AG04450 (cell line): ENCODE measurements at places on chromosomes 3 and 15.

DNA sequence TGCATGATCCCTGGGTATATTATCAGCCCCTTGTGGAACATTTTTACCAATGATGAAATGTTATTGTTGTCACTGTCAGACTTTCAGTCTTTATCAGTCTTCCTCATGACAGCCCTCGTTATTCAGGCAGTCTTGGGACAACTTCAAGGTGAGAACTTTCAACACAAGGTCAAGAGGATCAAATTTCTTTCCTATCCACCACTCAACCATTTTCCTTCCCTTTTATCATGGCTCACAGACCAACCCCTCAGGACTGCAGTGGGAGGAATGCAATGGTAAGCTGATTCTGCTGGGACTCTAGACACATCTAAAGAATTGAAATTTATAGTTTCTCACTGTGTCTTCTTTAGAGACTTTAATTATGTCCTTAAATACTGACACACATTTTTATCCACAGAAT lies 107.0 kb upstream of the LSAMP start:
- no peak for DNase-seq

DNA sequence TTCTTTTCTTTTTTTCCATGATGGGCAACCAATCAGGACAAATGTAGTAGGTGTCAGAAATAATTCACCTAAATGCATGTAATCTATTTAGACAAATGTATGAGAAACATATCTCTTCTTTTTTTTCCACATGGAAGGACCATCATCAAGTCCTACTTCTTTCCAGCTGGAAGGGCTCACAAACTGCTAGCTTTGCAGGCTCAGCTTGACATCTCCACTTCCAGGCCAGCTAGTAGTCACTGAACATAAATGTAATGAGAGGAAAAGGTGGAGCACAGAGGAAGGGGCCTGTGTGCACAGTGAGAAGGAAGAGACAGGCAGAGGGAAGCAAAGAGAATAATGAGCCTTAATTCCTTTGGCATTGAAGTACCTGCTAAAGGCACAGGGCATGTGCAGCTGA lies 504.9 kb downstream of the MCTP2 start:
- DNase-seq, result no peak

DNA sequence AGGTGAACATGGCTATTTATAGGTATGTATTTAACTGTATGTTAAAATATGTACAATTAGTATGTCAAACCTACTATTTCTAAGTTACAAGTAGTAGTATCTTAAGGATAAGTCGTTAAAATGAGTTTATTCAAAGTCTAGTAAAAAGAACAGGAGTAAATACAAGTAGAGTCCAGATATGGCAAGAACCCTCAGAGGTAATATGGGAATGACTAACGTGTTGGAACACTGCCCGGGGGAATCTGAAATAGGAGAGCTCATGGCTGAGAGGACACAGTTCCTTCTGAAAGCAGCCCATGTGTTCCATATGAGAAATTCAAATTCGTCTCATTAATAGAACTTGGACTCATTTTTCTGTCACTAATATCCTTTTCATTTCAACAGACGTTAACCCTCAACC lies 158.8 kb downstream of the CLSTN2 start:
- peak; percentile 6 for DNase-seq

GRCh38 chr15:98865397-98866339 lies 141.9 kb downstream of the PGPEP1L start:
- no peak for DNase-seq

DNA sequence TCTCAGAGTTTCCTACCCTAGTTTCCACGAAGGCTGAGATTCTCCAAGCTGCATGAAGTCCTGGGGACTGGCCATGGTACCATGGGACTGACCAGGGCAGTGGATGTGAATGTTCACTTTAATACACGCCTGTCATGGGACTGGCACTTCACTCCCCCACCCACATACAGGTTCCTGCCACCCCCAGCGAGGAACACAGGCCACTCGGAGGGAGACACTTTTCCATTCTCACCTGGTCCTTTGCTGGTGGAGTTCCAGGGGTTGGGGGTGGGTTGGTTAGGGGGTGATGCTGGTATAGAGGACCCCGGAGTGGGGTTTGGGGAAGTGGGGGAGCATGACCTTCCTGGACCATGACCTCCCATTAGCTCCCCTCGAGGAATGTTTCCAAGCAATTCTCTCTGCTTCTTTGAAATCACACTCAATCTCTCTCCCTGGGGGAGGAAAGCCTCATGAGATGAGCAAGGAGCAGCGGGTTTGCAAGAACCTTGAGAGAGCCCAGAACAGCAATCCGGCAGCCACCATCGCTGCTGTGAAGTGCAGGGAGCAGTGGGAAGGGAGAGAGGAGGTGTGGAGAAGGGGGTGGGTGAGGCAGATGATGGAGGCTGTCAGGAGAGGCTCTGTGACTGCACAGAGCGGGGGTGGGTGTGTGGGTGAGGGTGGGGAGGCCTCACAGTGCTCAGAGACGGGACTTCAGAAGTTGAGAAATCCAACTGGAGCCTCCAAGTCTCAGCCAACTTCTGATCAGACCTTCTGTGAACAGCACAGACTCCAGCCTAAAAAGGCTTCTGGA lies 69.7 kb downstream of the ADCY5 start:
- no peak for DNase-seq

DNA sequence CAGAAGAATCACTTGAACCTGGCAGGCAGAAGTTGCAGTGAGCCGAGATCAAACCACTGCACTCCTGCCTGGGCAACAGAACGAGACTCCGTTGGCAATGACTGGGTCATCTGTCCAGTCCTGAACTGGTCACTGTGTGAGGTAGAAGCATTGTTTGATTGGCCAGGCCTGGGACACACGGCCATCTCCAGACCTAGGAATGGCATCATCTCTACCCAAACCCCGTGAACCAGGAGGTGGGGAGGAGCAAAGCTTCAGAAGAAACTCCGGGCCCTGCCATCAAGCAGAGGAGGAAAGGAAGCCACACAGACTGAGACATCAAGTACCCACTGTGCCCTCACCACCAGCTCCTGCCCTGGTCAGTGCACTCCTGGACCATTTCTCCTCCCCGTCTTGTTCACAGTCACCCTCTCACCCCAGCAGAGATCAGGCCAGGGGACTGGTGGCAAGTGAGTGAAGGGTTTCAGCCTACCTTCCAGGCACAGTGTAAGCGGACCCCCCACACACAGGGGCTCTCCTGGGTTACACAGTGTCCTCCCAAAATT lies 31.6 kb downstream of the GOLGA6L2 start:
- no peak for DNase-seq

DNA sequence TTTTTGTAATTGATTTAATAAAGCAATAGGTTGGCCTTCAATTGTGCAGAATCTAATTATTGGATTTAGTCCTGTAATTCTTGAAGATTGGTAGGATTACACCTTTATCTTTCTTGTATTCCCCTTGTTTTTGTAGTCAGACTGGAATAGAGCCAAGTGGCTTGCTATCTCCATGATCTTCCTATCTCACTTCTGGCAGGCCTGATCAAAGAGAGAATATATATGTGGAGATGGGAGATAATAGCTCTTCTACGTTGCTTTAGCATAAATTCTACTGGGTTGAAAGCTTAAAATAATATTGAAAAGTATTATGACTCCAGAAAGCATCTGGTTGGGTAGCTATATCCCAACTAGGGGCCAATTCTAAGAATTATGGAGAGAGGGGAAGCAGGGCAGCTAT lies 16.9 kb upstream of the IFT57 start:
- no peak for DNase-seq

- DNase-seq, result no peak
Measured at GRCh38 chr3:34078418-34078817, 280.0 kb downstream of the PDCD6IP start.

DNA sequence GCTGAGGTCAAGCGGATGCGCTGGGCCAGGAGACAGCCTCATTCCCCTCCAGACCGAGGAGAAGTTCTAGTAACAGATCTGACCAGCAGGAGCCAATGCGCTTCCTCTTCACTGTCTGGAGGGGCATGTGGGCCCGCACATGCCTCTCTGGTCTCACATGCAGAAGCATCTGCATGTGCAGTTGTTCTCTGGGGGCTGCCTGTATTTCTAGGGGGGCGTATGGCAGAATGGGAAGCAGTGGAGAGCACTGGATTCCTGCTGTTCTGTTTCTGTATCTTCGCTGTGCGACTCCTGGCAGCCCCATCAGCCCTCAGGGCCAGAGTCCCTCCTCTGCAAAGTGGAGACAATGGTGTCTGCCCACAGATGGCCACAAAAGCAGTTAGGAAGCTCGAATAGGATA lies 170.4 kb upstream of the IQSEC1 start:
- DNase-seq, result no peak

DNA sequence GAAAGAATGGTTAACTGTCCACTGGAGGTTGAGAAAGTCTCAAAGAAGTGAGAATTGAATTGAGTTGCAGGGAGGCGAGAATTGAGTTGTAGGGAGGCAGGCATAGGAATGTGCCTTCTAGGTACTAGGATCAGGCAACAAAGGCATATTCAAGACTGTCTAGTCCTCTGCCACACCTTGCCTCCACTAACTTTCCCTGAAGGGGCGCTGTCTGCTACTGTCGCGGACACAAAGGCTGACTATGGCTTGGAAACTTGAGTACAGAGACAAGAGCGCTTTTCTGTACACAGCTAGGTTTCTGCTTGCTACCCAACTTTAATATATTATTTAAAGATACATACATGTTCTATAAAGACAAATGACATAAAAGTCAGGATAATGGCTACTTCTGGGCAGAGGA lies 10.4 kb upstream of the FBXL22 start:
- DNase-seq, result no peak

DNA sequence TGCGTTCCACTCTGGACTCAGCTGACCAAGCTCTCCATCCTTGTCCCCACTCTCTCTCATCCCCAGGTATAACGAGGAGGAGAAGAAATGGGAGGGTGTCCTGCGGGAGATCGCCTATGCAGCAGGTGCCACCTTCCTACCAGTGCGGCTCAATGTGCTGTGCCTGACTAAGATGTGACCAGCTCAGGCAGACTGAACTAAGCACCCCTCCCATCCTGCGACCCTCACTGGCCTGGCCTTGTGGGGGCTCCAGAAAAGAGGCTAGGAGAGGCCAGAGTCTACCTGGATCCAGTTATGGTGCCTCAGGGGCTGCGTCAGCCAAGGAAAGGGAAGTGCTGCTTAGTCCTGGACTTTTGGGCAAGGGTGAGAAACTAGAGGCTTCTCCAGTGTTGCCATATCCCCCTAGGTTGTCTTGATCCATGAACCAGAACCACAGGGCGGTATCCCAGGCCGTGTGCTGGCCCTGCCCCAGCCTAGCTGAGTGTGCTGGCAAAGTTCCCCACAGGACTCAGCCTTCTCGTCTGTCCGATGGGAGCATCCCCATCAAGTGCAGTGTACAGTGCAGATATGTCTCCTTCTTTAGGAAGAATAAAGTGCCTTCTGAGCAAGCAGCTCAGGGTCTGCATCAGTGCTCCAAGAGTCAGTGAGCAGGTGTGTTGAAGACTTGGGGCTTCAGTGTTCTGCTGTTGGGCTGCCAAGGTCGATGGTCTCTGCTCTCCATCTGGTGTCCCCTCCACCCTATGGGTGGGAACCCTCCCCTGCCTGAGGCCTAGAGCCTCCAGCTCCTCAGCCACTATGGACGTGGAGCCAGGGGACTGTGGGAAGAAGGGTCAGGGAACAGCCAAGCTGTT lies 6.7 kb downstream of the KLHL40 start:
- DNase-seq, result no peak

DNA sequence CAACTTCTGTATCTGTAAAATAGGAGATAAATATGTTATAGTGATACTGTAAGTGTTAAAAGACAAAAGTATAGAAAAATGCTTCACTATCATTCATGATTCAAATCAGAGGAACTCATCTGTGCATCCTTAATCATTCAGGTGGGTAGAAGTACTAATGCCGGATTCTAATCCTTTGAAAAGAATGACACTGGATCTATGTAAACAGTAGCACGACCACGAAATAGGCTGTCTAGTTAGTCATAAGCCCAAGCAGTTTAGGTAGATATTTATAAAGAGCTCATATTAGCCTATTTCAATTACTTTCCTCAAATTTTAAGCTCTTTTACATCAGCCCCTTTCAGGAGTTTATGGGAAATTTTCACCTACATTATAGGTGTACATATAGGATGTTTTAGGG lies 437.9 kb downstream of the SOX2 start:
- no peak for DNase-seq

DNA sequence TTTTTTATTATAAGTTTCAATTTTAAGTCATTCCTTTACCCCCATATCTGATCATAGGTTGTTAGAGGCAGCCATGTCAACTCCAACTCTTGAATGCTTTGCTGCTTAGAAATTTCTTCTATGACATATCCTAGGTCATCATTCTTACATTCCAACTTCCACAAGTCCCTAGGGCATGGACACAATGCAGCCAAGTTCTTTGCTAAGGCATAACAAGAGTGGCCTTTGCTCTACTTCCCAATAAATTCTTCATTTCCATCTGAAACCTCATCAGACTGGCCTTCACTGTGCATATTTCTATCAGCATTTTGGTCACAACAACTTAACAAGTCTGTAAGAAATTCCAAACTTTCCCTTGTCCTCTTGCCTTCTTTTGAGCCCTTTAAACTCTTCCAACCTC lies 28.5 kb downstream of the TRIM42 start:
- no peak for DNase-seq

GRCh38 chr15:63389902-63390670 lies 8.4 kb upstream of the CA12 start:
- no peak for DNase-seq

DNA sequence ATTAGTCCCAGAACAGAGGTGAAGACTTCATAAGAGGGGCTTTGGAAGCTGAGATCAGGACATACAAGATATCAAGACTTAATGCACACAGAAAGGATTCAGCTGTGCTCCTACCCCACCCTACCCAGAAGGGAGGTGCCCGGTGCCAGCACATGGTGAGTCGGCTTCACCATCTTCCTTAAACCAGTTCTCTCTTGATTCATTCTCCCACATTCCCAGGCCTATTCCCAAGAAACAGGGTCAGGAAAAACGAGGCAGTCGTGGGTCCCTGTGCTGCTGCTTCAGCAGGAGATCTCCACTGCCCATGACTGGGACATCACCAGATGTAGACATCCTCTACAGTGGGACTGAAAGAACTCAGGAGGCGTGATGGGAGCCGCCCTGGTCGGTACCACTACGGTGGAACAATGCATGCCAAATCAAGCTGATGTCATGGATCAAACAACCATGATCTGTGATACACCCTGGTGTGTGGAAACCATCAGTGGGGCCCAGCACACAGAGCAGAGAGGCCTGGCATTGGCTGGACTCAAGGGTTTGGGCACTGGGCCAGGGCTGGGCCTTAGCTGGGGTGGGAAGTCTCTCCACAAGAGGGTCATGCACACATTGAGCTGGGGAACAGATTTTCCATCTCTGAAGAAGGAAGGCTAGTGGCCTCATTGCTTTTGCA lies 41.9 kb downstream of the CCDC12 start:
- DNase-seq, result no peak

GRCh38 chr3:71575433-71575832 lies 8.1 kb downstream of the FOXP1 start:
- DNase-seq, result no peak

DNA sequence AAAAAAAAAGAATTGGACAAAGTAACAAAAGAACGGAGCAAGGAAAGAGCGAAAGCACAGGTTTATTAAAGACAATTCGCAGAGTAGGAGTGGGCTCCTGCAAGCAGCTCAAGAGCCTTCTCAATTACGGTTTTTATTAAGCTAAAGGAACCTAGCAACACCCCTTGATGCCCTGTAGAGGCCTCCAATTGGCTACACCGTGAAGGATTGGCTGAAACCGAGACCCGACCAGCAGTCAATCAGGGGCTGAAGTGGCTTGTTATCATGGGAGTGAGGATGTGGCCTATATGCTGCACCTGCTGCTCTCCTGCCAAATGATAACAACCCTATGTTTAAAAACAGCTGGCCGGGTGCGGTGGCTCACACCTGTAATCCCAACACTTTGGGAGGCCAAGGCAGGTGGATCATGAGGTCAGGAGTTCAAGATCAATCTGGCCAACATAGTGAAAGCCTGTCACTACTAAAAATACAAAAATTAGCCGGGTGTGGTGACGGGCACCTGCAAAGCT lies 20.4 kb upstream of the AP3B2 start:
- no peak for DNase-seq
